Activated CD4-positive, alpha-beta T cell treated with anti-CD3 and anti-CD28 coated beads for 36 hours (primary cell): ENCODE measurements at places on chromosomes 5 and 9.
A peak's percentile ranks its signal among the peaks of the same experiment; 100 is the strongest.

DNA sequence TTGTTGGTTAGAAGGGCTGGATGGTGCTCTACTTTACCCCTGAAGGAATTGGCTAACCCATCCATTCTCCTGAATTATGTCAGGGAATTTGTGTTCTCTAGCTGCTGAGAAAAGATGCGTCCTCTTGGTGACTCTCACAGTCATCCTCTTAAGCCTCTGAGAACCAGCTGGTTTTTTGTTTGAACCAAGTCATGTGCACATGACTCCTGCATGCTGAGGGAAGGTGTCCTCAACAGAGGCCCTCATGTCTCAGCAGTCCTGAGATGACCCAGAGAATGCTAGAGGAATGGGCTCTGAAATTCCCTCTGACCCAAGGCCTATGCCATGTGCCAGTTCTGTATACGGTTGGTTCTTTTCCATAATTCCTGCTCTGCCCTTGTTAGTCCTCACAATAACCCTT, 10.4 kb upstream of the C5orf63 start:
- no peak for DNase-seq

- no peak for DNase-seq
These were observed 143.3 kb downstream of the SEC61B start for GRCh38 chr9:99365233-99365980.

DNA sequence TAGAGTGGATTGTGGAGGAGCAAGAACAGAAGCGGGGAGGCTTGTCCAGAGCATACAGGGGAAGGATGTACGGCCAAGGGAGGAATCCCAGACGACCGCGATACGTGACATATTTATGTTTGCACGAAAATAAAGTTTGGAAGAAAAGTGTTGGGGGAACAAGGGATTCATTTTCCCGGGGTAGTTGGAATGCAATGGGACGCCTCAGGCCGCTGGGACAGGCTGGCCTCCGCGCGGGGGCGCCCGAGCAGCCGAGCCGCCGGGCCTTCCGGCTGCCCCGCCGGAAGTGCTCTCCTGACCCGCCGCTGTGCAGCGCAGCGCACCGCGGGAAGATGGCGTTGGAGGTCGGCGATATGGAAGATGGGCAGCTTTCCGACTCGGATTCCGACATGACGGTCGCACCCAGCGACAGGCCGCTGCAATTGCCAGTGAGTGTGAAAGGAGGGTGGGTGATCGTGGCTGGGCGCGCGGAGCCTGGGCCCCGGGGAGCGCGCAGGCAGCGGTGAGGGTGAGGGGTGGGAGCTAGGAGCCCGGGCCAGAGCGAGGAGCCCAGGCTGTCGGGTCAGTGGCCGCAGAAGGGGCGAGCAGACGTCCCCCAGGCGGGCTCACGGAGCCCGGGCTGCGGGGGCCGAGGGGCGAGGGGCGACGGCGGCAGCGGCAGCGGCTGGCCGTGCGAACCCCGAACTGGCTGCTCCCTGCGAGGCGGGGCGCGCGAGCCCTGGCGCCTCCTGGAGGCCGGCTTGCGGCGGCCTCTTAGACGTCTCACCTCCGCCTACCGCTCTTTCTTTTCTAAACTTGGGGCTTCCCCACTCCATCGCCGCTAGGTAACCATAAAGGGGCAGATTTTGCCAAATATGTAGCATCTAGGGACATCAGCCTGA, at the start of gene PHAX:
TSS of gene PHAX (plus strand) at position 317 of the 881 bp plus-strand sequence. CDS start at position 333, 16 bp downstream.
- peak; percentile 87 for DNase-seq

- DNase-seq: no peak
These were observed 443.8 kb downstream of the BNC2 start for GRCh38 chr9:16426716-16427115.

DNA sequence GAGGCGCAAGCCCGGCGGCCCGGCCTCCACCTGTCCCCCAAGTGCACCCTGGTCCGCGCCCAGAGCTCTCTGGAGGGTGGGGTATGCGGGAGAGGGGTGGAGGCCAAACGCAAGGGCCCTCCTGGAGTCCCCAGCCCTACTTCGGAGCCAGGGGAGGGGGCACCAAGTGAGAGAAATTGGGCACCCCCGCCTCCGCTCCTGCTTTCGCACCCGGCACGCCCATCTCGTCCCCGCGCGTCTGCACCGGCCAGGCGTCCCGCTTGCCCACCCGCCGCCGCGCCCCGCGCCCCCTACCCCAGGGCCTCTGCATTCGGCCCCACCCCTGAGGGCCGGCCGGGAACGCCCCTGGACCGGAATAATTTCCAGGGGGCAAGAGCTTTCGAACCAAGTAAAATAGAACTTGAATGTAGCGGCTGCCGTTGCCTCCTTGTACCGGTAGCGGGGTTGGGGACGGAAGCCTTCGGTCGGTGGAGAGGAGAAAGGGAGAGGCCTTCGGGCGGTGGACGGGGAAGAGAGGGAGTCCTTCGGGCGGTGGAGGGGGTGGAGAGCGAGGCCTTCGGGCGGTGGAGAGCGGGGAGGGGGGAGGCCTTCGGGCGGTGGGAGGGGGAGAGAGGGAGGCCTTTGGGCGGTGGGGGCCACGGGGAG, 694 bp upstream of the PHPT1 start:
- peak; percentile 69 for DNase-seq

- no peak for DNase-seq
These were observed 40.2 kb upstream of the PRDM12 start for GRCh38 chr9:130624154-130624553.

DNA sequence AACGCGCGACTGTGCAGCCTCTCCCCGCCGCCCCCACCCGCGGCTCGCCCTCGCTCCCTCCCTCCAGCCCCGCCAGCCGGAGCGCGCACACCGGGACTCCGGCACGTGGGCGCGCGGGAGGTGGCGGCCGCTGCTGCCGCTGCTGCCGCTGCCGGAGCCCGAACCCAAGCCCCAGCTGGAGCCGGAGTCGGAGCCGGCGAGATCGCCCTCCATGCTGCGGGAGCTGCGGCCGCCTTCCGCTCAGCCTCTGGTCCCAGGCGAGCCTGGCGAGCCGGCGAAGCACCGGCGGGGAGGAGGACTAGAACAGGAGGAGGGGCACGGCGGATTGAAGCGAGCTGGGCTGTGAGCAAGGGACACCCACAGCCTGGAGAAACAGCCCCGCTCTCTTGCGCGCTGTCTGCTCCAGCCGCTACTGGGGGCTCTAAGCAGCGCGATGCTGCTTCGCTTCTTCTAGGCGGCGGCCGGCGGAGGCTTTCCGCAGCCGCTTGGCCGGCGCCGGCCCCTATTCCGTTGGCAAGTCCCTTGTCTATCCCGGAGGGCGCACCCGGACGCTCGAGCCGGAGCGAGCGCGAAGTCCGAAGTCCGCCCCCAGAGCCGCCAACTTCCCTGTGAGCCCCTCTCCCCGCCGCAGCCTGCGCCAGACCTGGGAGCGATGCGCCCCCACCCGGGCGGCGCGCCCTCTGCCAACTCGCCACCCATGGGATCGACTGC, 598.7 kb upstream of the SGCD start:
- peak; percentile 8 for DNase-seq

DNA sequence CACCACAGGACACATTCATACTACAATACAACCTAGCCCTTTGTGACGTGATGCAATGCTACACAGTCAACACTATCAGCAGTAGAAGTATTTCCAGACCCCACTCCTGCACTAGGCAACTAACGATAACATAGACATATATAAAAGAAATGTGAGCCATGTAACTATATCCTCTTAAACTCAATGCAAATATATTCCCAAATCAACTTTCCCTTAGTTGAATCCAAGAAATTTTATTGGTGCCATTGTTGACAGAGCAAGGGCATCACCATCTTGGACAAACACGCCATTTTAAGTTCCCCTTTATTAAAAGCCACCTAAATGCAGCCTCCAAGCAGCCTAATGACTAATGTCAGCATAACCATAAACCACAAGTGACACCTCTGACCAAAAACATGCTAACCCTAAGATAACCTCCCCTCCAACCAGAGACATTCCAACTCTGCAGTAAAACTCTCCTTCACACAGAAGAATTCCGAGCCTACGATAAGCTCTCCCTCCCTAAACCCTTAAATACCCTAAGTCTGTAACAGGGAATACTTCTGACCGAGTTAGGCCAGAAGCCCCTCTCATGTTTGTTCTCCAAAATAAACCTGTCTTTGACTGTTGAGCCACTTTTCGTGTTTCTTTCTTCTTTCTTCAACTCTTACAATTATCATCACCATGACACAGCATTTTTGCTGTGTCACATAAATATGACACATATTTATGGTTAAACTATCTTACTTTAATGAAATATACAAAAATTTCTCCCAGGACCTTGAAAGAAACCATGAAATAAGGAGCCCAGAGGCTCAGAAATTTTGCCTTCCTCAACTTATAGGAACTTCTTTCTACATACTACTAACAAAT, 1497.8 kb downstream of the EFNA5 start:
- DNase-seq: no peak

GRCh38 chr9:116325924-116326323, 172.3 kb downstream of the PAPPA start:
- no peak for DNase-seq

GRCh38 chr5:96384353-96384752, 48.7 kb downstream of the PCSK1 start:
- DNase-seq: peak; percentile 16

DNA sequence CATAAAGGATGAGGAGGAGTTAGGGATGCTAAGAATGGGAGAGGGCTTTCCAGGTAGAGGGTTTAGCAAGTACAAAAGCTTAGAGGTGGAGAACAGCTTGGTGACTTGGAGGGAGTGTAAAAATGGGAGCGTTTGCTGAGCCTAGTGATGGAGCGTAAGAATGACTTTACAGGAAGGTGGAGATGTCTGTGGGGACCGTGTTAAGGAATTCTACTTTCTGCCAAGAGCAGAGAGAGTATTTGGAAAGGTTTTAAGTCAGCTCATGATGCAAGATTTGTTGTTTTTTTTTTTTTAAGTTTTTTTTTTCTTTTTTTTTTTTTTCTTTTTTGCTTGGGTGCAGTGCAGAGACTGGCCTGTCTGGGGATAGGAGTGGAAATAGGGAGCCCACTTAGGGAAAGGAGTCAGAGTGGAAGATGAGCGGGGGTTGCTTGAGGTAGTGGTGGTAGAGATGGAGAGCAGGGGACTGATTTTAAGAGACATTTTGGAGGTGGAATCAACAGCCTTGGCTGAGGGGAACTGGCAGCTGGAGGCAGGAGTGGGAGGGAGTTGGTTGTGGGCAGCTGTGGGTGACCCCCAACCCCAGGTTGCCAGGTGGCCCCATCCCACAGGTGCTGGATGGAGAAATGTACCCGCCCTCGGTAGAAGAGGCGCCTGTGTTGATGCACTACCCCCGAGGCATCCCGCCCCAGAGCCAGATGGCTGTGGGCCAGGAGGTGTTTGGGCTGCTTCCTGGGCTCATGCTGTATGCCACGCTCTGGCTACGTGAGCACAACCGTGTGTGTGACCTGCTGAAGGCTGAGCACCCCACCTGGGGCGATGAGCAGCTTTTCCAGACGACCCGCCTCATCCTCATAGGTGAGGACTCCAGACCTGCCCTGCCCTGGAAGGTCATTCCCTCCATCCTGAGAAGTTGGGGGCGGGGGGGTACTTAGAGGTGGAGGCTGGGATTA, 12.4 kb downstream of the PTGS1 start:
- no peak for DNase-seq

DNA sequence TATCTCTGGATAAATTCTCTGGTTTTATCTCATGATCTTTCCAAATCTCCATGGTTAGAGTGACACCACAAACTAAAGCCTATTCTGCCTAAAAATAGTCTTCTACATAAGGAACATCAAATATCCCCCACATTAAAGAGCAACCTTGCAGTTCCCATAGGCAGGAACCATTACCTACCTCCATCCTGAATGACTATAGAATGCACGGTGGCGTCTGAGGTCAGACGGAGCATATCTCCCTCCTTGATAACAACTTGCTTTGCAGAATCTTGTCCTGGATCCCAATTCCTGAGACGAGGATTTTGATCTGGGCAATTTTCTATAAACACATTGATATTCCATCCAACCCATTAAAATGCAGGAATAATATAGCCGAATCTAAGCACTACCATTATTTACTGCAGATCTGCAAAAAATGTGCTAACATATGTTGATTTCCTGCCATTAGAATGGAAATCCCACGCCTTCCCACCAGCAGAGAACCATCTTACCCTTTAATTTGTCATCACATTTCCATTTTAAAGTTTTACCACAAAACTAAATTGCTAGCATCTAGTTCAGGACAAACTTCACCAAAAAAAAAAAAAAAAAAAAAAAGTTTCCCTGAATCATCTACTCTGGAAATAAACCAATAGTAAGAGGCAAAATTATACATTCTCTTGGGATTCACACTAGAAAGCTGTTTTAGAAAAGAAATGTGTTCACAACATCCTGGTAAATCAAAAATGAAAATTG, 22.1 kb downstream of the CEMIP2 start:
- DNase-seq: no peak

GRCh38 chr9:36023260-36024048, 13.3 kb upstream of the RECK start:
- DNase-seq: peak; percentile 83

GRCh38 chr5:134136221-134136631, 21.7 kb downstream of the TCF7 start:
- peak; percentile 6 for DNase-seq

DNA sequence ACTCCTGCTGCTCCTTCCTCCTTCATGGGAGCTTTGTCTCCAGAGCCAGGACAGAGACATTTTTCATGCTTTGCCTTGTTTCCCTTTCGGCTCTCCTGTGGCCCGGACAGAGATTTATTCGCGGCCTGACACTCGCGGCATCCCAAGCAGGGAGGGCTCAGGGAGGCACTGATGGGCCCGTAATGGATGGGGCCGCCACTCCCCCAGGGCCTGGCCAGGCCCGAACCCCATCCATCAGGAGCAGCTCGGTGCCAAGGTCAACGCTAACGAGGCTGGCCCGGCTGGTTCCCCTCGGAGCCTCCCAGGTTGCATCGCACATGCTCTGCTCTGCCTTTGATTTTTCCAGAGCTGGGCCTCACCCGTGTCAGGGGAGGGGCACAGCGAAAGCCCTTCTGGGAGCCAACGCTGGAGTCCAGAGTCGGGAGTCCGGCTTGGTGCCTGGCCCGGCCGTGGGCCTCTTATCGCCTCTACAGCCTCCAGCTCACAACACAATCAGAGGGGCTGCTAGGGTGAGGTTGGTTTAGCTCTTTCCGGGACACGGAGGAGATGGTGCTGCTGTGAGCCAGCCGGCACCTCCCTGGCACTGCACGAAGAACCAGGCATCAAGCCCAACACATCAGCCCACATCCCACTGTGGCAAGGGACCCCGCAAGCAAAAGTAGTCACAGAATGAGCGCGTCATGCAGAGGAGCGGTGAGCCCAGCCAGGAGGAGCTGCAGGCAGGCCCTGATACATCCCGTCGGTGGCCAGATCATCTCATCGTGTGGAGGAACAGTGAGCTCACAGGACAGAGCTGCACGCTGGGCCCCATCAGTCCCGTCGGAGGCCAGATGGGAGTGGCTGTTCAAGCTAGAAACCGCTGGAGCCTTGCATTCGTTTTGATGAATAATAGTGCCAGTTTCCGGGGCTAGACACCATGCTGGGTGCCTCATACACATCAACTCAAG, 72.2 kb upstream of the BARHL1 start:
- DNase-seq: no peak

GRCh38 chr9:107316795-107317661, 33.9 kb downstream of the RAD23B start:
- no peak for DNase-seq

- peak; percentile 40 for DNase-seq
These were observed 699 bp downstream of the AKNA start for GRCh38 chr9:114386886-114387679.
